Ascending aorta (tissue), 2 donors: ENCODE measurements at places on chromosomes 1 and 21.

DNA sequence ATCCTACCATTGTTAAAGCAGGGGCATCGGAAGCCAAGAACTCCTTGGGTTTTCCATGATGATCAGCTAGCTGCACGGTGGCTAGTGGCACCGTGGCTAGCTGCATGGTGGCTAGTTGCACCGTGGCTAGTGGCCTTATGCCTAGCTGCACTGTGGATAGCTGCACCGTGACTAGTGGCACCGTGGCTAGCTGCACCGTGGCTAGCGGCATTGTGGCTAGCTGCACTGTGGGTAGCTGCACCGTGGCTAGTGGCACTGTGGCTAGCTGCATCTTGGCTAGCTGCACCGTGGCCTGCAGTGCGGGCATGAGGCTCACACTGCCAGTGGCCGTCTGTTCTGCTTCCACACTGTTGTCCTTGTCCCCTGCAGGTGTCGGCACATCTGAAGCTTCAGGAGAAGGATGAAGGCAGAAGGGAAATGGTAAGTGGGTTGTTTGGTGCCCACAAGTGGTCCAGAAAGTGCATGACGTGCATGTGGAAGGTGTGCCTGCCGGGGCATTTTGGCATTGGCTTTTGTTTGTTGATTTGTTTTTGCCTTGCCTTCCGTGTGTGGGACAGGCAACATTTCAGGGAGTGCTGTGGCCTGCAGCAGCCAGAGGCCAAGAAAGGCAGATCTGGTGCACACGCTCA is 38.6 kb downstream of the TFF3 start:
- no peak for DNase-seq

DNA sequence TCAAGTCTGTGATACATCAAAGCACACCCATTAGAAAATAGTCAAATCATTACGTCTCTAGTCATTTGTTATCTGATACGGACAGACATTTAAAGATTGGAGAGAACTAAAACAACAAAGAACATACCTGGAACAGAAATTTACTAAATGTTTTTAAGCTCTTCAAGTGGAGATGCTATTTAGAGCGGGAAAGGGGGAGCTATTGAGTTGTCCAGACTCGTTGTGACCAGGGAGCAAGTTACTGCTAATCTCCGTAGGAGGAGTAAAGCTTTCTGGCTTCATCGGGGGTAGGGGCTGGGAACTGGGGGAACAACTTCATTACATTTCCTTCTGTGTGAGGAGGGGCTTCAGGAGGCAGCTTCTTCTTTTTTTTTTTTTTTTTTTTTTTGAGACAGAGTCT is 129.7 kb downstream of the RNF220 start:
- DNase-seq: no peak

- DNase-seq: no peak
Measured at GRCh38 chr1:203360547-203361185, 9.7 kb upstream of the FMOD start.

- peak; percentile 77 for DNase-seq
Measured at GRCh38 chr1:145997016-145997717, 788 bp upstream of the TXNIP start.
